ENCODE measurements at places on chromosomes 1 and 21.

DNA sequence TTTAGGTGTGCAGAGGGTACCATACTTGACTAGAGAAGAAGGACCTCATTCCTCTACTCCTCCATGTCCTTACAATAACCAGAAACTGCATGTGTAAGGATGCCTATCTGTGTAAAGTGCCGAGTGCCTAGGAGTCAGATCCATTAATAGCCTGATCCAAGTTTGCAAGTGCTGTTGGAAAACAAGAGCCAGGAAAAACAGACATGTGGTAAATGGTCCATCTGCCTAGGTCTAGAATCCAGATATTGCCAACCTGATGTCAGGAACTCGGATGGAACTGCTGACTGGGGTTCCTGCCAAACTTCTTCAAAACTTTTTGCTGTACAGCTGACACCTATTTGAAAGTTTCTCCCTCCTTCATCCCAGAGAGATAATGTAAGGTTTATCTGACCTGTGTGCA lies 239.4 kb upstream of the CAMK1G start:
- no peak for DNase-seq

GRCh38 chr21:38771536-38771935 lies 34.2 kb upstream of the ETS2 start:
- DNase-seq: no peak

GRCh38 chr1:83500987-83501591 lies 497.8 kb downstream of the TTLL7 start:
- DNase-seq: no peak

DNA sequence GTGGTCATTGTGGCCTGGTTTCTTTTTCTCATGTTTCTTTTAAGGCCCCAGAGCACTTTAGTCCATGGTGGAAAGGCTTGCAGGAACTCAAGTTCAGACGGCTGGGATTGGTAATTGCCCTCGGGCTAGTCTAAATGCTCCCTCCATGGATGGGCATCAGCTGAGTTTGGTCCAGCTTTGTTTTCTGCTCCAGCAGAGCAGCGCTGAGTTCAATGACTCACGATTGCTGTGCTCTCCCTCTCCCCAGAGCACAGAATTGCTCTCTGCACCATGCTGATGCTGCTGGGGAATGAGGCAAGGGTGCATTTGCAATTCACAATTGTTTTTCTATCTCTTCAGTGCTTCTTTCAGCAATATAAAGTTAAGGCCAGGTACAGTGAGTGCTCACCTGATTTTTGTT lies 1.8 kb upstream of the OR2T6 start:
- DNase-seq: no peak

DNA sequence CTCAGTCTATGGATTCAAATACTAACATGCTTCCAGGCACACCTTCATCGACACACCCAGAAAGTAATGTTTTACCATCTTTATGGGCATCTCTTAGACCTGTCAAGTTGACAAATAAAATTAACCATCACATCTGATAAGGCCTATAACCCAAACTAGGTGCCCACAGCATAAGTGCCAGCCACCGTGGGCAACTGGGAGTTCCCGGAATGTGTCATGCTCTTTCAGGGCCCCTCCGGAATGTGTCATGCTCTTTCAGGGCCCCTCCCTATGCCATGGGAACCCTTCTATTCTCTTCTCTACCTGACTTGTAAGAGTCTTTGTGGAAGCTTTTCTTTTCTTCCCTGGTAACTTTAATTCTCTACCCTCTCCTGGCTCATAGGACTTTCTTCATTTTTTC lies 26.6 kb downstream of the KRTAP24-1 start:
- DNase-seq: no peak

DNA sequence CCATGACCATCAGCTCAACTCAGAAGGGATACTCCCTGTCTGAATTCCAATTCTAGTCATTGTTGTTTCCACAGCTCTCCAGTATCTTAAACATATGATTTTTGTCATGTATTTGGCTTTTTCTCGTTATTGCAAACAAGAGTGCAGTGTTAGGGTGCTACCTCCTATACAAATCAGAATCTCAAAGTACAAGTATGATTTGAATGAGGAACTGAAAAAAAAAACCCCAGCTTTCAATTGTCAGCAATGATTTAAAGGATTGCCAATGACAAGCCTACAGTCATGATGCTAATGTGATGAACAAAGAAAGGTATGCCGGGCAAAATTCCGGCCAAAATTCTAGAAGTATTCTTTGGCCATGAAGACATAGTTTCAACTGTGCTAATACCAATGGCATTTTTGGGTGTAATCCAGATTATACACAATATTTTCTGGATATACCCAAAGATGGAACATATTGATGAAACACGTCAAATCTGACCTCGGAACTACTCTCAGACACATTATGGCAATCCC lies 14.9 kb downstream of the TMEM35B start:
- DNase-seq: no peak

DNA sequence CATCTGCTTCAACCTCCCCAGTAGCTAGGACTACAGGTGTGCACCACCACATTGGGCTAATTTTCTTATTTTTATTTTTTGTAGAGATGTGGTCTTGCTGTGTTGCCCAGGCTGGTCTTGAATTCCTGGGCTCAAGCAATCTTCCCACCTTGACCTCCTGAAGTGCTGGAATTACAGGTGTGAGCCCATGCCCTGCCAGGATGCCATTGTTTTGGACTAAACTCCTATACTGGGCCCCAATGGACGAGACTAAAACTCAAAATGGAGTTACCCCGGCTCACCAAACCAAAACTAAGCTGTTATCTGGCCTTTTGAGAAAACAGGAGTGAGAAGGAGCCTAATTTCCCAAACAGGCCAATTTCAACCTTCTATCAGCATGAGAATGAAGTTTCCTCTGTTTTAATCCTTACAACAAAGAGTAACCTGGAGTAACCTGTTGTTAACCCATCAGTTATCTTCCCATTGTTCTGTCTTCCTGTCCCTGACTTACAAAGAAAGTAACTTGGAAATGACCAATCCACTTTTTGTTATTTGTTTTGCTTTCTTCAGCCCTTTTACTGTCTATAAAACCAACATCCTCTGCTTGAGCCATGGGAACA lies 29.6 kb downstream of the DMRTA2 start:
- no peak for DNase-seq

- no peak for DNase-seq
Observed at GRCh38 chr1:50667272-50667671, 244.0 kb upstream of the DMRTA2 start.

GRCh38 chr1:19744335-19744743 lies 55.4 kb downstream of the TMCO4 start:
- no peak for DNase-seq

GRCh38 chr21:42819861-42820615 lies 59.3 kb downstream of the WDR4 start:
- DNase-seq: no peak

DNA sequence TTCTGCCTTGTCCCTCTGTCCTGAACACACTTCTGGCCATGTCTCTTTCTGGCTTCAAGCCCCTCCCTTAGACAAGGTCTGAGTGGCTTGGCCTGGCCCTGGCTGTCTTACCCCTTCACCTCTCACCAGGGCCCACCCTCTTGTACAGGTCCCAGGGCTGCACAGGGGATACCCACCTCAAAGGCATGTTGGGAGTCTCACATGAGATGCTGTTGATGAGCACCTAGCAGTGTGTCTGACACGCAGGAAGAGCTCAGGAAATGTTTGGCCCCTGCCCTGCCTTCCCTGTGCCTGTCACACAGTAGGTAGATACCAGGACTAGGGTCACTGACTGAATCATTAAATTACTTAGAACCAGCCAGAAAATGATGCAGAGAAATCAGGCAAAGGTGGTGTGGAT lies 16.6 kb downstream of the ZNF362 start:
- no peak for DNase-seq

DNA sequence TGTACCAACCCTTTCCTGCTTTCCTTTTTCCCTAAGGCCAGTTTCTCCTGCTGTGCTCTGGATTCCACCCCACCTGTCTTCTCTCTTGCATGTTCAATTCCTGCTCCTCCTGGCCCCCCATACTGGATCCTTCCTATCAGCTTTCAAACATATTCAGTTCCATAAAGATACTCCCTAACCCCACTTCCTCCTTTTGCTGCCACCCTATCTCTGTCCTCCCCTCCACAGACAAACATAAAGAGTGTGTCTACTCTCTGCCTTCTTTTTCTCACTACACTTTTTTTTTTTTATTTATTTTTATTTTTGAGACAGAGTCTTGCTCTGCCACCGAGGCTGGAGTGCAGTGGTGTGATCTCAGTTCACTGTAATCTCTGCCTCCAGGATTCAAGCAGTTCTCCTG lies 16.9 kb upstream of the RPF1 start:
- DNase-seq: no peak

GRCh38 chr21:41080485-41081121 lies 87.4 kb upstream of the BACE2 start:
- no peak for DNase-seq

- peak; percentile 50 for DNase-seq
Observed at GRCh38 chr1:236143104-236143948, 987 bp downstream of the GPR137B start.

- no peak for DNase-seq
Observed at GRCh38 chr1:203147376-203147775, 19.9 kb downstream of the ADORA1 start.

- DNase-seq: no peak
Observed at GRCh38 chr21:34112316-34113033, 39.1 kb downstream of the MRPS6 start.

DNA sequence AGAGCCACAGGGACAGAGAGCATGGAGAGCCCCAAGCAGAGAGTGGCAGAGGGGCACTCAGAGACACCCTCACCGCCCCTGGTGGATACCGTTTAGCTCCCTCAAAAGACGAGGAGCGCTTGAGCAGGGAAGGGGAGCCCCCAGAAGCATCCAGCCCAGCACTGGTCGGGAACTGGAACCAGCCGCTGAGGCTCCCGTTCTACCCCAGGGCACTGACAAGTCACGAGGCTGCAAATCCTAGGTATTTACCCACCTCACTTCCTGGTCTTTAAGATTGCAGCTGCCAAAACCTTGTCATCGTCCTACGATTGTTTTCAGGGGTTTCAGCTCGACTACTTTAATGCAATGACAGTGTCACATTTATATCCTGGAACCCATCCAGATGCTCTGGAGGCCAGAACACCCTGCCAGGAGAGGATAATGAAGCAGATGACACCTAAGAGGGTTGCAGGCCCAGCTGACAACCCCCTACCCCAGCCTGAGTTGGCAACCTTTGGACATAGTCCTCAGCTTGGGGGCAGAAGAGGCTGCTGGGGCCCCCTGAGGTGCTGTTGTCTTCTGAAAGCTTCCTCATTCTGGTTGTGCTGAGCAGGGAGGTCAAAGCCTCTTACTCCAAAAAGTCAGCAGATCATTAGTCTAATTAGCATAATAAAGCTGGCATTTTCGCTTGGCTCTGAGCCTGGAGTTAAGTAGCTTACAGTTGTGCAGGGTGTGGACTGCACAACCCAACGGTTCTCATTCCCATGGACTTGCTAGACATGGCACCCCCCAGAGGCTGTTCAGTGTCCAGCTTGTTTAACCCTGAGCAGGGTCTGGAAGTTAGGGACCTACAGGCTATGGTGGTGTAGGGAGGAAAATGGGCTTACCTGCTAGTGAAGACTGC lies 20.6 kb upstream of the BACE2 start:
- DNase-seq: peak; percentile 21

Measured in NCI-H1436 (cell line).